ENCODE measurements at places on chromosomes 6 and 20.

DNA sequence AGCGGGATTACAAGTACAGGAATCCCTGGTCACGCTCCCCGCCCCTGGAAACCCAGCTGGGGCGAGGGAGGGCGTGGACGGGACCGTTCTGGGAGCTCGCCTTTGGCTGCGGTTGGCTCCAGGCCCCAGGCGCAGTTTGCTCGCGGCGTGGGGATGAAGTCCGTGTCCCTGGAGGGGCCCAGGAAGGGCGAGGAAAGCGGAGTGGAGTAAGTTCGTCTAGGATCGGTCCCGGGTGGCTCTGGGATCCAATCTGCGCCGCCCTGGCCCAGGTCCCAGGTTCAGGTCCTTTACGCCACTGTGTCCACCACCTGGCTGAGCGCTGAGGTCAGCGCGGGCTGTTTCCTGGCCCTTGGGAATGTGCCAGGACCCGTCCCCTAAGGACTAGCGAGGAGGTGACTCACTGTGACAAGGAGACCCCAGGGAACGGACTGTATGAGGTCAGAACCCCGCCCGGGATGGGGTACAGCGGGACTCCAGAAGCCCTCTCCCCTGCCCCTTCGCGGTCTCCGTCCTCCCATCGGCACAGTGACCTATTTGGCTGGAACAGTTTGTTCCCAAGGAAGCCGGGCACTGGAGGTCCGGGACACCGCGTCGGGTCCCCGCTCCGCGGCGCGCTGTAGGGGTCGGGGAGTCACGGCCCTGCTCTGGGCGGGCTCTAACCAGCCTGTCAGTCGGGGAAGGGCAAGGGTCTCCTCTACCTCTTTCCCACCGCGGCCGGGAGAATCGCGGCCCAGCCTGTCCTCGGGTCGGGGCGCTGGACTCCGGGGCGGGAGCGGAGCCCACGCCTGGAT is 724 bp downstream of the CDKN1A start:
- no peak for DNase-seq

DNA sequence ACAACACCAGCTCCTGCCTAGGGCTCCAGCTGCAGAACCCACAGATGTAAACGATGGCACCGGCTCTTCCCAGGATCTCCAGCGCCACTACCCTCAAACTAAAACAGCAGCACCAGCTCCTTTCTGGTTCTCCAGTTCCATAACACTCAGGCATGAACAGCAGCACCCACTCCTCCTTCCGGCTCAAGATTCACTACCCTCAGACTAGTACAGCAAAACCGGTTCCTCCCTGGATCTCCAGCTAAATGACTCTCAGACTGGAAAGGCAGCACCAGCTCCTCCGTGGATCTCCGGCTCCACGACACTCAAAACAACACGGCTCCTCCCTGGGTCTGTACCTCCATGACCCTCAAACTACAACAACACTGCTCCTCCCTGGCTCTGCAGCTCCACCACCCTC is 325.0 kb downstream of the PREX1 start:
- no peak for DNase-seq

GRCh38 chr6:90993770-90994169 is 406.9 kb upstream of the MAP3K7 start:
- DNase-seq = no peak

GRCh38 chr6:53119772-53120409 is 28.8 kb downstream of the GCM1 start:
- DNase-seq = peak; percentile 84

- DNase-seq = no peak
Observed at GRCh38 chr6:126957721-126958120, 160.8 kb upstream of the RSPO3 start.

DNA sequence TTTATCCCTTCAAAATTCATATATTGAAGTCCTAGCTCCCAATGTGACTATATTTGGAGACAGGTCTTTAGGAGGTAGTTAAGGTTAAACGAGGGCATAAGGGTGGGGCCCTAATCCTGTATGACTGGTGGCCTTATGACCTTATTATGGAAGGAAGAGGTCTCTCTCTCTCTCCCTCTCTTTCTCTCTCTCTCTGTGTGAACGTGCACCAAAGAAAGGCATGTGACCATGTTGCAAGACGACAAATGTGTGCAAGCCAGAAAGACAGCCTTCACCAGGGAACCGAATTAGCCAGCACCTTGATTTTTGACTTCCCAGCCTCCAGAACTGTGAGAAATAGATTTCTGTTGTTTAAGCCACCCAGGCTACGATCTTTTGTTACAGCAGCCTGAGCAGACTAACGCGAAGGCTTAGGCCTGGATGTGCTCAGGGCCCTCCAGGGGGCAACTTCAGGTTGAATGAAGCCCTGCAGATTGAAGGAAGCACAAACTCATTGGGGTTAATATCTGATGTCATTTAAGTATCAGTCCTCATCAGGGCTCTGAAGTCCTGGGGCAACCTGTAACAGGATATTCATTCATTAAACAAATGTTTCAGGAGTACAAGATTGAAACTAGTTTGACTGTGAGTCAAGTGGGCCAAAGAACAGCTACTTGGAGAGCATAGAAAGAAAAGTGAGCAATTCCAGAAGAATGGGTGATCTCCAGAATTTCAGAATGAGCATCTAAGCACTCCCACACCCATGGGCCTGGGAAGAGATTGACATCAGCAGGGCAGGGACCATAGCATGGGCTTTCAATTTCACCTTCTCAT is 157.4 kb upstream of the TNFAIP3 start:
- no peak for DNase-seq

- no peak for DNase-seq
Observed at GRCh38 chr6:142886431-142887170, 58.4 kb downstream of the HIVEP2 start.

GRCh38 chr6:73263570-73263909 is 544 bp upstream of the KHDC1 start:
- no peak for DNase-seq

GRCh38 chr6:99836471-99836870 is 157.6 kb downstream of the MCHR2 start:
- DNase-seq = no peak

DNA sequence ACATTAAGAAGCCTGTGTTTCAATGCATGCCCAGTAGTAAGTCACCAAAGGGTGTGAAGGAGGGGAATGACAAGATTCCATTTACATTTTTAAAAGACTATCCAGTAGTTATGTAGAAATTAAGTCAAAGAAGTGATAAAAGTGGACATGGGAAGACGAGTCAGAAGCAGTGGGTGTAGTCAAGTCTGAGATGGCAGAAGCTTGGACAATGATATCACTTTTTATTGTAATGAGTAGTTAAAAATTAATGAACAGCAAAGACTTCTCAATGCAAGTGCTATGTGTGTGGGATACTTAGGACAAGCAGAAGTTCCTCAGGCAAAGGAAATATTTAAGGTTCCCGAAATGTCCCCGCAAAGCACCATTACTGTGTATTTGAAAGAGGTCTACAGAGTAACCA is 156.0 kb downstream of the DST start:
- no peak for DNase-seq

GRCh38 chr6:49978332-49979226 is 9.2 kb upstream of the DEFB113 start:
- no peak for DNase-seq

- no peak for DNase-seq
Observed at GRCh38 chr6:36049582-36049981, 22.0 kb downstream of the MAPK14 start.

DNA sequence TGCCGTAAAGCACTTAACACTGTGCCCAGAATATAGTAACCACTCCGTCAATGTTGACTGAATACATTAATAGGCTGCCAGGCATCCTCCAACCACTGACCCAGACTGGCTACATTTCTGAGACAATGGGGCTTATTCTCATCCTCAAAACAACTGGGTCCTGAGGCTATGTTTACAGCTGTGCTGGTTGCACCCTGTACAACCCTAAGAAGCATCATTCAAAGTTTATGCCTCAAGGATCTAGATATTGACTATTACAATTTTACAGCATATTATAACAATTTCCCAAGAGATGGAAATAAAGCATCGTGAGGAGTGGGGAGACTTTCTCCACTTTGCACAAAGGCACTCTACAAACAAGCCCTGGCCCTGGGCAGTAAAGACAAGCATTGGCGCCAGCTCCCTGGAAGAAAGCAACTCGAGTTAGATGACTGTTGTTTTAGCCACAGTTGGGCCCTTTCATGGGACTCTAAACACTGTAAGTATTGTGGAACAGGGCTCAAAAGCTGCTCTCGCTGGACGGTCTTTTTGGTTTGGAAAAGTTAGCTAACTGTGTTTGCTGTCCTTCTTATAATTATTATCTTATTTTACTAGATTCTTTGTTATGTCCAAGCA is 30.2 kb downstream of the MYLIP start:
- DNase-seq = no peak

GRCh38 chr6:29834564-29835436 is 7.2 kb downstream of the HLA-G start:
- DNase-seq = peak; percentile 72

Data from H9 (cell line).